ENCODE measurements at places on chromosomes 4 and X.
A peak's percentile ranks its signal among the peaks of the same experiment; 100 is the strongest.

- no peak for DNase-seq
Measured at GRCh38 chr4:74823194-74823593, 28.9 kb upstream of the BTC start.

GRCh38 chr4:114109776-114110175 is 130.3 kb upstream of the ARSJ start:
- no peak for DNase-seq

DNA sequence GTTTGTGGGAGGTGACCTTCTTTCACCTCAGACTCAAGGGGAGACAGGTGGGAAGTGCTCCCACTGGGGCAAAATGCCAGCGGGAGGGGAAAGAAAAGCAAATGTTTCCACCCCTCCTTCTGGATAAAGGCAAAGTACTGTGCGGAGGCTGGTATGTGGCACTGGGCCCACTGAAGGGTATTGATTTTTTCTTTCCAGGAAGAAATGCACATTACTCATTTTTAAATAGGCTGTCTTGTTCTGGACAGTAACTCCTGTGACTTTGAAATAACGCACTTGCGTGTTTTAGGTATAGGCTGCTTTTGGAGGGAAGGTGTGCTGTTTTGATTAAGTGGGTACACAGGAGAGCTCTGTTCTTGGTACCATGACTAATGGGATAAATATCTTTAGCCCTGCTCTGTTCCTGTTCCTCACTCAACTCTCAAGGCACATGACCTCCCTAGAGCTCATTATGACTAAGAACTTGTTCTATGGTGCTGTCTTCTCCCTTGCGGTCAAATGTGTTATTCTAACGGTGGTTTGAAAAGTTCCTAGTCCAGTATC is 40.7 kb upstream of the MBTPS2 start:
- no peak for DNase-seq

DNA sequence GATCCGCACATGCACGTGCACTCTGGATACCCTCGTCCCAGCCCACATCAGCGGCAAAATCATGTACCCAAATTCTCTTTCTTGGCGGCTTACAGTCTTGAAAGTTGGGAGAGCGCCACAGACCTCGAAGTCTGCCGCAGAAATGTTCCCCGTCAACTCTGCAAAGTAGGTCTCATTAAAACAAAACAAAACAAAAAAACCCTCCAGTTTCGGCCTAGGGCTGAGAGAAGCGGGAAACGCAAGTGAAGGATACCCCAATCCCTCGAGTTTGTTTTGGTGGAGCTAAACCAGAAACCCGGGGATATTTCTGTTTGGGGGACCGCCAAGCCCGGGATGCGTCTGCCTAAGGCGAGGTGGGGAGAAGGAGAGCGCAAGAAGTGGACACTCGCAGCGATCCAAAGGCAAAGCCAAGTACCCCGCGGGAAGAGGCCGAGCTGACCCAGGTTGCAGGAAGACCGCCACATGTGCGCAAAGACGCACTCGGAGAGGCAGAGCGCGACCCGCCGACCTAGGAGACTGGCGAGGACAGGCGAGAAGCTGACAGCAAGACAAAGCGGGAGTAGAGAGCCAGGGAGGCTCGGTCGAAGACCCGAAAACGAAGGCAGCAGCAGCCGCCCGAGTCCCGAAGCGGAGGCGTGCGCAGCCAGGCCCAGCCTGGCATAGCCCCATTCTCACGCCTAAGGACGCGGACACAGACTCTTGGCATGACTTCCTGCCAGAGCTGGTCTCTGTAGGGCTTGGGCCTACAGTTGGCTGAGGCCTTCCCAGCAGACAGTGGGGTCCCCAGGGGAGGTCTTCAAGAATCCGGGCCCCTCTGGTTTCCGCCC is 49.6 kb upstream of the BCOR start:
- no peak for DNase-seq

- DNase-seq, result no peak
Measured at GRCh38 chr4:22019676-22020075, 71.1 kb upstream of the KCNIP4 start.

DNA sequence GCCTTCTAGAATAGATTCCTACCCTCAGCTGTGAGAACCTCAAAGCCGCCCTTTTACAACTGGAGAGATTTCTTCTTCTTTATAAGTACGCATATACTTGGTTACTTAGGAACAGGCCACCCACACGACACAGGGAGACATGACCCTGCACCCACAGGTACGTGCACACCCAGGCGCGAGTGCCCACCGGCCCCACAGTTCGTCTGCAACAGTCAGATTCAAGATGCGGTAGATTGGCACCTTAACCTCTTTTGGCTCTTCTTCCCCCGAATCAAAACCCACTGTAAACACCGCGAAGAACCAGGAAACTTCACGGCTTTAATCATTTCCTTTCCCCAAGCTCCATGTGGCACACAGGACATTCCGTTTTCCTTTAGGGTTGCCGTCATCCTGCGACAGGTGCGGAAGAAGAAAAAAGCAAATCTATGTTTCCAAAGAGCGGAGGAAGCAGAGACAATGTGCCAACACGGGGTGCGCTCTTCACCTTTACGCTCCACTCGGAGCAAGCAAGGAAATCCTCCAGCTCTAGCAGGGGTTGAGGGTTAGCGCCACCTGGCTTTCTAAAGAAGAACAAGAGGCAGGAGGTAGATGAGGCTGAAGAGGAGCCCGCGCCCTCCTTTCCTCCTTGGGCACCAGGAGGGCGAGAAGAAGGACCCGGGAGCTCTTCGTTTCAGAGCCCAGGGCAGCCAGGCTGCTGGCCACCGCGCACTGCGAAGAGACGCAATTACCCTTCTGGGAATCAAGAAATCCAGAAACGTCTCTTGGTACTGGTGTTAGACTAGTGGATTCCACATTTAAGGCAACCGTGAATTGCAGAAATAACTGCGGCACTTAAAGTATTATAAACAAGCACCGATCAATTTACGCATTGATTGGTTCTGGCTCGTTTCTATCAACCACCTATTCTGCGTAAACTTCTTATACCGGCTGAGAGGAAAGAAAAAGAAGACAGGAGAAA is 35.7 kb downstream of the HAND2 start:
- peak; percentile 77 for DNase-seq

- no peak for DNase-seq
Measured at GRCh38 chrX:69080855-69081465, 84.3 kb downstream of the PJA1 start.

DNA sequence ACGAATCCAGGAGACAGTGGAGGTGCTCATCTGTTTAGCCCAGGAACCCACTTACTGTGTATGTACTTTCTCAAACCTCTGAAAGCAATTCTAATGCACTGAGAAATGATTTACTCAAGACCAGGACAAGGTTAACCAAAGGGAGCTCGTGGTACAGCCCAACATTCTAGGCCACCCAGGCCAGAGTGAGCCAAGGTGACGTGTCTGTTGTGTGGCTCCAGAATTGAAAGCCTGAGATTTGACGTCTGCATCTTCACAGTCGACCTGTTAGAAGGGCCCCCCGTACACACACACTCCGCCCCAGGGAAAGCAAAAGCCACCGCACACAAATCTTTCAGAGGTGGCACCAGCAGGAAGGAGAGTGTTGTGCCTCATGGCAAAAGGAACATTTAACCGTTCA is 2.3 kb downstream of the MAP3K15 start:
- no peak for DNase-seq
